ENCODE measurements at places on chromosomes 2 and 18. TPM values are rescaled to one million over a fixed set of nuclear protein-coding genes. Genes with fewer than 3 reads are reported as not detected.
A peak's percentile ranks its signal among the peaks of the same experiment; 100 is the strongest.

TMEM214 gene
- 36.5 TPM for total RNA-seq

STK11IP gene
- 28.1 TPM for total RNA-seq

XDH gene
- total RNA-seq: 0.87 TPM

FAHD2B gene
- 32.4 TPM for total RNA-seq

DPP4 gene
- total RNA-seq: 4.1 TPM

SKOR2 gene
- not detected for total RNA-seq

SERPINB3 gene
- not detected for total RNA-seq

ERBB4 gene
- total RNA-seq: 1.4 TPM

CNRIP1 gene
- total RNA-seq: 6.9 TPM

IKZF2 gene
- 3.1 TPM for total RNA-seq

DNA sequence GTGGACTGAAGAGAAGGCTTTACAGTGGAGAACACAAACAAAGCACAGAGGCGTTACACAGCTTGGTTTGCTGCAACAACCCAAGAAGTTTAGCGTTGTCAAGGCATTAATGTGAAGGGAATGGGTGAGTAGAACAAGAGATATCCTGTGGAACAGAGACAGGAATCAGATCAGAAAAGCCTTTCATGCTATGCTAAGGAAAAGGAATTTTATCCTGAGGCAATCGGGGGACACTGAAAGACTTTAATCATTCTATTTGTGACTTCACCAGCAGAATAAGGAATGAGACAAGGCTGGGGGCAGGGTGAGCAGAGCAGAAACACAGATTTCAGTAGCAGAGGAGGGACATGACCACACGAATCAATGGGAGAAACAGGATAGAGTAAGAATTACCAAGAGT lies 600.7 kb downstream of the IRS1 start:
- no peak for DNase-seq

- no peak for DNase-seq
These were observed 483.2 kb downstream of the METTL4 start for GRCh38 chr18:2087877-2088673.

- DNase-seq: peak; percentile 49
These were observed 31.3 kb downstream of the SETBP1 start for GRCh38 chr18:44712025-44712424.

GRCh38 chr18:70377857-70378701 lies 89.2 kb downstream of the SOCS6 start:
- no peak for DNase-seq

DNA sequence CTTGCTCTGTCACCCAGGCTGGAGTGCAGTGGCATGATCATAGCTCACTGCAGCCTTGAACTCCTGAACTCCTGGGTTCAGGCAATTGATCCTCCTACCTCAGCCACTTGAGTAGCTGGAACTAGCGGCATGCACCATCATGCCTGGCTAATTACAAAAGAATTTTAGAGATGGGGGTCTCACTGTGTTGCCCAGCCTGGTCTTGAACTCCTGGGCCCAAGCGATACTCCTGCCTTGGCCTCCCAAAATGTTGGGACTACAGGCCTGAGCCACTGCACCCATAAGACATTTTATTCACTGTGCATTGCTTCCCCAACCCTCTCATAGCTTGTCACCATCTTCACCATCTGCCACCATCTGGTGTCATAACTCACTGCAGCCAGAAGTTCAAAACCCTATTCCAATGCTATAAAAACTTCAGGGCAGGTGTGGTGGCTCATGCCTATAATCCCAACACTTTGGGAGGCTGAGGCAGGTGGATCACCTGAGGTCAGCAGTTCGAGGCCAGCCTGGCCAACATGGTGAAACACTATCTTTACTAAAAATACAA lies 78.7 kb downstream of the NCAPH start:
- DNase-seq: no peak

DNA sequence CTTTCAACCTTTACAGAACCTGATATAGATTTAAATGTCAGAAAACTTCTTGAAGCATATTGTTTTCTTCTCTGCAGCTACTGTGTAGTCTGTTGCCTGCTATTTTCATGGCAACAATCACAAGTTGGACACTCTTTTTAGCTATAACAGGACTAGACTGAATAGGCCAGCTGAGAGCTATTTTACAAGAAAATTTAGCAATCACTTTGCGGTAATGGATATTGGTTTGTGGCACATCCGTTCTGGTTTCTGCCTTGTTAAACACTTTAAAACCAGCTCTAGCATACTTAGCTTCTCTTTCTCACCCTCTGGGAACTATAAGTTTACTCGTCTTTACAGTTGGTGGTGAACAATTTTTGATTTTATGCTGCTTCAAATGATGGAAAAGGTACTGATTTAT lies 125.7 kb downstream of the MAP2 start:
- DNase-seq: no peak

- DNase-seq: peak; percentile 94
These were observed 47.7 kb upstream of the POMC start for GRCh38 chr2:25215948-25216679.

DNA sequence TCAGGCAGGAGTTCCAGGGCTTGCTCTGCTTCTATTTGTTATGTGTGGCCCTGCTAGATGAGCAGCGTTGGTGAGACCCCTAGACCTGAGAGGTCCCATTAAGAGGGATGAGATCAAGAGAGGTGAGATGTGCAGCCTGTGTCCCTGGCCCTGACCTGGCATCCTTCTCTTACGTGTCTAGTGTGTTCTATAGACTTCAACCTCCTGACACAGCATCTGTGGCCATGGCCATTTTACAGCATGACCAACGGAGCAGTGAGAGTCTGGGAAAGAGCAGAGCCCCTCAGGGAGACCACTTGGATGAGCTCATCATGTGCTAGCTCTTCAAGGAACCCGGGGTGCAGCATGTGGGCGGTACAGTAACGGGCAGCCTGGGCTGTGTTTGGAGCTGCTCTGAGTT lies 32.7 kb upstream of the ASPRV1 start:
- no peak for DNase-seq

- DNase-seq: no peak
These were observed 16.3 kb downstream of the MARCHF7 start for GRCh38 chr2:159728629-159729028.

DNA sequence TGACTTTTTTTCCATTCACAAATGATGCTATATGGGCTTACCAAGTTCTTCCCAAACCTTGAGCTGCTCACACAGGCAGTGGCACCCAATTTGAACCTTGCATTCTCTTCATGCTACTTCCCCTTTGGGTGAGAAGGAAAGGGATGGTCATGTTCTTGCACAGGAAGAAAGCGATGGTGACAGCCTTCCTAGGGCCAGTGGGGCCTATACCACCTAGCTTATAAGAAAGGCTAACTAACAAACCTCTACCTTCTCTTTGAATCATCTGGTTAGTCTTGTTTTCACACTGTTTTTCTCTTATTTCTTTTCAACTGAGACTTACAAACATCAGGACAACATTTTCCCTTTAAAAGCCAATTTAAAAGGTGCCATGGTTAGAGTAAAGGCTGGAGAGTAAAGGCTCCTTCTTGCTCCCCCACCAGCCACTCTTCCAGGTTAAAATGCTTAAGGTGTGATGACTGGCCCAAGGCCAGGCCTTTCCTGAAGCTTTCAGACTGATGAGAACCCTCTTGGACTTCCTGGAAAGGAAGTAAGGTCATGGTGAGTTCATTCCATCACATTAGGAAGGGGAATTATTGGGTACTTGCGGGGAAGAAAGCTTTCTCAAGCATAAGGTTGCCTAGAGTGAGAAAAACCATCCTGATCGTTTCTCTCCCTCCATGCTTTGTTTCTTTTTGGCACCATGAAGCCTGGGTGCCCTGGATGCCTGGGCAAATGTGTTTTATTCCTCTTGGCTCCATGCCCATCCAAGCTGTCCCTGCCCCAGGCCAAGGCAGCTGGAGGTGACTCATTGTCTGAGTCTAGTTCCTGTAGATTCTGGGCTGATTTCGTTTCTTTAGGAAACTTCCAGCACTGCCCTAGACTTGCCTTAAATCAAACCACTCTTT lies 41.4 kb upstream of the ITGB6 start:
- DNase-seq: no peak

GRCh38 chr2:174518395-174518794 lies 31.6 kb upstream of the GPR155 start:
- no peak for DNase-seq

DNA sequence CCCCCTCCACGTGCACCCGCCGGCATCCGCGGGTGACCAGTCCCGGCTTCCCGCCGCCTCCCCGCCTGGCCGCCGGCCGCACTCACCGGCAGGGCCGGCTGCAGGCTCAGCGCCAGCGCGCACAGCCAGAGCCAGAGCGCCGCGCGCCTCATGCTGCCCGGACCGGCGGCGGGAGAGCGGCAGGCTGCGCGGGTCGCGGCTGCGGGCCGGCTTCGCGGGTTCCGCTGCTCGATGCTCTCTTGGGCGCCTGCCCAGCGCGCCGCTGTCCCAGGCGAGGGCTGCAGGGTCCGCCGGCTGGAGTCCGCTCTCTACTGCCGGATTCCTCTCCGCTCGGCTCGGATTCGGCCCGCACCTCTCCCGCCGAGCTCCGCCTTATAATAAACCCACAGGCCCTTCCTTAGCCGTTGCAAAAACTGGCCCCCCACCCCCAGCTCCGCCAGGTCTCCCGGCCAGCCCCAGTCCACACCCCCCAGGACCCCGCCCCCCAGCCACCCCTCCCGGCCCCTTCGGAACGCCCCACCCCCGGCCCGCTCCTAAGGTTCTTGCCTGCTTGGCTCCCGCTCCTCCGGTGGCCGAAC lies at the start of gene SDC1:
Gene SDC1, minus strand, starts transcription at position 415 of the 578 bp plus-strand sequence. Its CDS starts 263 bp downstream, at position 152.
- peak; percentile 76 for DNase-seq

DNA sequence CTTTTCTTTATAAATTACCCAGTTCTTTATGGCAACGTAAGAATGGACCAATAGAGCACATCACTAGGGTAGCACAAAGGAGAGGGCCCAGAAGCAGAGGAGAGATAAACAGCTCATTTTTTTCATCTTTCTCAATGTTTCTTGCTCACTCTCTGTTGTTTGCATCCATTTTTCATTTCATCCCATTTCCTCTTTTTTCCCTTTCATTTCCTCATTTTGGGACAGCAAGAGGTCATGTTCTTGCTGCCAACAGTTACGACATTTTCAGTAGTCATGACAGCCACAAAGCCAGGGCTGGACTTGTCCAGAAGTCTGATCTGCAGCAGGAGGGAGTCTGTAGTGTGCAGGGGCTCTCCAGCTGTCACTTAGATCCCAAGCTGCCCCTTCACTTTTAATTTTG lies 52.7 kb upstream of the CYP1B1 start:
- DNase-seq: no peak

DNA sequence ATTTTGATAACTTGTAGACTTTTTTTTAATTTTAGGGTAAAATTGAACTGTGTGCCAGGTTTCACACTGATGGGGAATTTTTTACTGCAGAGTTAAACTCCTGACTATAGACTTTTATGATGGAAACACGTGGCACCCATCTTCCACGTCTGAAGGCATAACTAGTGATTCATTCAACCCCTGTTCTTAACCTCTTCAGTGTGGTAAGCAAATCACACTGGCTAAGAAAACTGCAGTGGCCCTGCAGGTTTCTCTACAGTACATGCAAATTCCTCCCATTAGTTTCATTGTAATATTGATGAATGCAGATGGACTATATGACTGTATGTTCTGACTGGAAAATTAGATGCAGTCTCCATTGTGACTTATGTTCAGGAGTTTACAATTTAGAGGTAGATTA lies 47.2 kb downstream of the SMAD4 start:
- DNase-seq: no peak

- DNase-seq: no peak
These were observed 30.0 kb upstream of the TOGARAM2 start for GRCh38 chr2:28950941-28951630.

DNA sequence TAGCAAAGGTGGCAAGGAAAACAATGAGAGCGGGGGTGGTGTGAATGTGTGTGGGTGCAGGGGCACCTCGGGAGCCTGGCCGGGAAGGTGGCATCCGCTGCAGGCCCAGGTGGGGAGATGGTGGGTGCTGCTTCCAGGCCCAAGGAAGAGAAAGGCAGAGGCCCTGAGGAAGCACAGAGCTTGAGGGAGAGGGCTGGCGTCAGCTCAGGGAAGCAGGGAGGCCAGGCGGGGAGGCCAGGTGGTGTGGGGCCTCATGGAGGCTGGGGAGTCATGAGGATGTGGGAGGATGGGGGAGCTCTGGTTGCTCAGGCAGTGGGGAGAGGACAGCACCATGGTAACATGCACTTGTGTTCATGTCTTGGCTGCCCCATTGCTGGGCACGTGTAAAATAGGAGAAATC lies 43.3 kb downstream of the AGAP1 start:
- no peak for DNase-seq

DNA sequence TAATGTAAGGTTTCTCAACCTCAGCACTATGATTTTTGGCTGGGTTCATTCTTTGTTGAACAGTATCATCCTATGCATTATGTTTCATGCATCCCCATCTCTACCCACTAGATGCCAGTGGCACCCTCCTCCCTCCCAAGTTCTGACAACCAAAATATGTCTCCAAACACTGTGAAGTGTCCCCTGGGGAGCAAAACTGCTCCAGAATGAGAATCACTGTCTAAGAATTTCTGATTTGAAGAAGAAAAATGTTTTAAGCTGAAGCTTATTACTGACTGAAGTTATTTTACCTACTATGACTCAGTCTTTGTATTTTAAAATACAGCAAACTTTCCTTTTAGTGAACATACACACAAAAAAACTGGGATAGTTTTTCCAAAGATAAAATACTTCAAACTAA lies 3.4 kb downstream of the THADA start:
- no peak for DNase-seq

- no peak for DNase-seq
These were observed 21.0 kb downstream of the PNPT1 start for GRCh38 chr2:55672630-55673029.

DNA sequence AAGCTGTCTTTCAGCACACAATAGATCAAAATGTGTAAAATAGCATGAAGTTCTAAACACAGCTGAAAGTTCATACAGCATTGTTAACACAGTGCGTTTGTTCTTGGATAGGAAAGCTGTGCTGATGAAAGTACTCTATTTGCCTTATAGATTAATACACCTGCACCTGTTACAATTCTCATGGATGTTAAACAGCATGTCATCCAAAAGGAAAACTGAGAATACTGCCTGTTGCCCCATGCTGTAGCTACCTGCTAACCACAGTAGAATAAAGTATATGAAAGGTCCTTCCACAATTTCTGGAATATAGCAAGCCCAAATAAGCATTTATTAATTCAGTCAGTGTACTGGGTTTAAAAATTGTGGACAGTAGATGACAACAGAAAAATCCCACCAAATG lies 166.7 kb upstream of the DTNA start:
- no peak for DNase-seq

DNA sequence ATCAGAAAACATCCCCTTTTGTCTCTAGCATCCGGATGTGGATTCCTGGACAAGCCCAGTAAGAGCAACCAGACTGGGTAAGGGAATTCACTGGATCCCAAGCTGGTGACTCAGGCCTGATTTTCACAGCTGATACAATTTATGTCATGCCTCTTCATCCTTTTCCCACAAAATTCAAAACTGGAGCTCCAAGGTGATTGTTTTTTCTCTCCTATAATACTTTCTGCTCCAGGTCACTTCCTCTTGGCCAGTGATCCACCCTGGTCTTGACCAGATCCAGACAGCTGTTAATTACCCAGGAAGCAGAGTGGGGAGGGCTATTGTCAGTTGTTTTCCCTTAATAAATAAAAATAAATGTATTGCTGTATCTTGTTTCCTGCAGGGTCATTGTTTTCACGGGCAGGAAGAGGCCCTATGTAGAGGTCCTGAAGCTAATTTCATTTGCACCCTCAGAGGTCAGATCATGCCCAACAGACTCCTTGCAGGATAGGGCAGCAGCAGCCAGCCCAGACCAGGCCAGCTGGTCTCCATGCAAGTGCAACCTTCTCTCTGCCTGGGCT lies 57.6 kb downstream of the EVA1A start:
- no peak for DNase-seq

Data from GM23338 (cell line).